NCI-H1092 (cell line): ENCODE measurements at places on chromosomes 11 and 22.
A peak's percentile ranks its signal among the peaks of the same experiment; 100 is the strongest.

- DNase-seq: no peak
Measured at GRCh38 chr22:39205344-39206021, 39.3 kb downstream of the PDGFB start.

DNA sequence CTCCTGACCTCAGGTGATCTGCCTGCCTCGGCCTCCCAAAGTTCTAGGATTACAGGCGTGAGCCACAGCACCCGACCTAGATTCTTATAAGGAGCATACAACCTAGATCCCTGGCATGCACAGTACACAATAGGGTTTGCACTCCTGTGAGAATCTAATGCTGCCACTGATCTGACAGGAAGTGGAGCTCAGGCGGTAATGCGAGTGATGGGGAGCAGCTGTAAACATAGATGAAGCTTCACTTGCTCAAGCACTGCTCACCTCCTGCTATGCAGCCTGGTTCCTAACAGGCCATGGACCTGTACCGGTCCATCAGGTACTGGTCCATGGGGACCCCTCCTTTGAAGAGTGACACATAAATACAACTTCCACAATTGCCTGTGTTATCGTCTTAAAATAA, 44.8 kb upstream of the EIF3M start:
- no peak for DNase-seq

DNA sequence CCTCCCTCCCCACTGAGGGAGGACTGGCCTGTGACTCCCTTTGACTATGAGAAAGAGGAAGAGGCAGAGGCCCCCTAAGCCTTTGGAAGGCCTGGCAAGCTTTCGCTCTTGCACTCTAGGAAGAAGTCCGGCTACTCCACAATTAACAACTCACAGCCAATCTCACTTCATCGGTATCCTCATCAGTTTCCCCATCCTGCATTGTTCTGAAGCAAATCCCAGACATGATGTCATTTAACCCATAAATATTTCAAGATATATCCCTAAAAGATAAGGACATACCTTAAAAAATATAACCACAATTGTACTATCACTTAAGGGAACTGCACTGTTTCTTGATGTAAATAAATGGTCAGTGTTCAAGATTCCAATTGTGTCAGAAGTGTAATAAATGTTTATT, 63.1 kb downstream of the CWC15 start:
- no peak for DNase-seq

GRCh38 chr11:37503411-37504059, 905.5 kb upstream of the RAG2 start:
- DNase-seq: no peak

DNA sequence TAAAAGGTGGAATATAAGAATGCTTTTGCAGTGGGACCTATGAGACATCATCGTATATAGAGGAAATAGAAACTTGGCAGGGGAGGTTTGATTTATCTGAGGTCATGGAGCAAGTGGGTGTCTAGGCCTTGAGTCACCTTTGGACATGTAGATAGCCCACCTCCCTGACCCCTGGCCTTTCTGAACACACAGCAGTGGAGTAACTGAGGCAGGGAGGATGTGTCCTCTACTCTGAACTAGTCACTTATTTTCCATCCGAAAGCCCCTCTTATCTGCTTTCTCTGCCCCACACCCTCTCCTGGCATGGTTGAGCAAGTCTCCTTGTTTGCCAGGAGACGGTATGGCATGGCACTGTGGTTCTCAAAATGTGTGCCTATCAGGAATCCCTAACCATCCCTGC, 7.9 kb downstream of the CD82 start:
- DNase-seq: no peak

- DNase-seq: no peak
Measured at GRCh38 chr11:132719684-132720083, 812.6 kb downstream of the OPCML start.

- DNase-seq: peak; percentile 96
Measured at GRCh38 chr11:71140206-71140919, 112.0 kb downstream of the SHANK2 start.

- no peak for DNase-seq
Measured at GRCh38 chr11:112637076-112637475, 324.1 kb upstream of the NCAM1 start.

DNA sequence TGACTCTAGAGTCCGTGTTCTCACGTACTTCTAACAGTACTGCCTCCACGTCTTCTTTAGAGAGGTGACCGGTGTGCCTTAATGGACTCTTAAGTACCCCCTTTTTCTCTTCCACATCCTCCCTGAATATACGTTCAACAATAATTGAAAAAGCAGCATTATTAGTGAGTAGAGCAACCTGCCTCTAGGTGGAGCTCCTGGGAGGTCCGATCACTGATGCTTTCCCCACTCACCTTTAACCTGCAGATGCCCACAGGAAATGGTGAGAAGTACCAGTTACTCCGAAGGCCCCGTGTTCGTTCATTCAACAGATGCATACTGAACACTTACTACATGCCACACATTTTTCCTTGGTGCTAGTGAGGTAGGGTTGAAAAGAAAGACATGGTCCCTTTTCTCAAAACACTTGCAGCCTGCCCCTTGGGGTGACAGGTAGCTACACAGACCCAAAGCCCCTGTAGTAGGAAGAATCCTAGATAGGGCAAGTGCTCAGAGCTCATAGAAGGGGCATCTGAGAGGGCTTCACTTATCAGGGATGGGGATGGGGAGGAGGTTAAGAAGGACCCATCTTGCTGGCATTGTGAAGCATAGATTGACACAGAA, 72.7 kb downstream of the FEZ1 start:
- DNase-seq: no peak

DNA sequence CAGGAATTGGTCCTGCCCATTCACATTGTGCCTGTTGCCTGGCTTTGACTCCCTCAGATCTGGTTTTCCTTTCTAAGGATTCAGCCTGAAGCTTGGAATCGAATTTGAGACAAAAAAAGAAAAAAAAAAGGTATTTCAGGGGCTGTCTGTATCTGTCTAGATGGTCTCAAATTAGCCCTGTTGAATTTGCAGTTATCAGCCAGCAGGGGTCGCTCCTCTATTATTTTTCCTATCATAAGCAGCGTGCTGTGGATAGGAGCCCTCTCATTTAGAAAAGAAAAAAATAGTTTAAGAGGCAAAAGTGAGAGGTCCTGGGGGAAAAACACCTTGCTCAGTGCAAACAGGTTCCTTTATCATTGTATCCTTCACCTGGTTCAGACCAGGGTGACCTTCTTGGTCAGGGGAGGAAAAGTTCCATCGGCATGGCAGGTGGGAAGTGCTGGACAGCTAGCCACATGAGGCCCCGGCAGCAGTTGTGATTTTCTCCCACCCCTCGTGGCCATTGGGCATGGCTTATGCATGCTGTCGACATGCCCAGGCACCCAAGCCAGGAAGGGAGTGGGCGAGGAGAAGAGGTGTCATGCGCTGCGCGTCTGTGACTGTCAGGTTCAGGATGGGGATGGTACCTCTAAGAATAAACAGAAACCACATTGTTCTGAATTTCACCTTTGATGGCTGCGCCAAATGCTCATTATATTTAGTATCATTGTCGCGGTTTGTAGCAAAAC, 13.1 kb downstream of the OR5AK2 start:
- no peak for DNase-seq

DNA sequence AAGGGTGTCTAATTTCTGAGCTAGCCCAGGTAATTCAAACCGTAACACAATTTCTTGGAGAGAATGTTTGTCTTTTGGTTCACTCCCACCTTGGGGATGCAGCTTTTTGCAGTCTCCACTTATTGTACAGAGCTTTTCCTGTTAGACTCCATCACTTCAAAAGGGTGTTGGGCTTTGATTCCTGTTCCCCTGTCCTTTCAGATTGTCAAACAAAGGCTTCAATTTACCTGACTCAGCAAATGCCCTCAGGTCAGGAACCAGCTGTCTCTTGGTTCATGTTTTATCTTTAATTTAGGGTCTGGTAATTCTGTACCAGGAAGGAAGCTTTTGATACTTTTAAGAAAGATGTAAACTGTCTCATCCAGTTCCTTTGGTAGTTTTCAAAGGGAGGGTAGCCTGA, 880.6 kb downstream of the NTM start:
- DNase-seq: no peak

GRCh38 chr11:111659201-111660115, 57.2 kb downstream of the SIK2 start:
- no peak for DNase-seq

DNA sequence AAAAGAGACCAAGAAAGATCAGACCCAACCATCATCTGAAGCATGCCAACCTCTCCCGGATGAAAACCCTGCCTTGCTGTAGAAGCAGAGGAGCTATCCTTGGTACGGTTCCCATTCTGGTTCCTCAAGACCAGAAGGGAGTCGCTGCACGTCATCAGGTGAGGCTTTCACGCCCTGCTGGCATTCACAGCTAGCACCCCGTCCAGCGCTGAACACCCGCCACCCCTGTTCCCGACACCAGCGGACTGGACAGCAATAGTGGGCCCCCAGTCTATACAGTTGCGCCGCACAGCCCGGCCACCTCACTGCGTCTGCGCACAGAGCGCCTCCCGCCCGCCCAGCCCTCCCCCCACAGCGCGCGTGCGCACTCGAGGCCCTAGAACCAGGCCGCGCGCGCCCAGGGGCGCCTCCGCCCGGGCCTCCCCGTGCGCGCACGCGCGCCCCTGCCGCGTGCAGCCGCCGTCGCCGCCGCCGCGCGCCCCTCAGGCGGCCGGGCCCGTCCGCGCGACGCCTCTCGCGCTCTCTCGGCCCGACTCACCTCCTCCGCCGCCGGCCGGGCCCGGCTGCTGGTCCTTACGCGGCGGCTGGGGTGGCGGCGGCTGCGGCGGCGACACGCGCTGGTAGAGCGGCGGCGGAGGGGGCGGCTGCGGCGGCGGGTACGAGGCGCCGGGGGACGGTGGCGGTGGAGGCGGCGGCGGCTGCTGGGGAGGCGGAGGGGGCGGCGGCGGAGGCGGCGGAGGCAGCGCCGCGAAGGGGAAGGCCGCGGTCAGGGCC, 706 bp downstream of the SF1 start:
- peak; percentile 85 for DNase-seq

GRCh38 chr11:3069425-3069824, 12.2 kb upstream of the CARS1 start:
- DNase-seq: no peak

DNA sequence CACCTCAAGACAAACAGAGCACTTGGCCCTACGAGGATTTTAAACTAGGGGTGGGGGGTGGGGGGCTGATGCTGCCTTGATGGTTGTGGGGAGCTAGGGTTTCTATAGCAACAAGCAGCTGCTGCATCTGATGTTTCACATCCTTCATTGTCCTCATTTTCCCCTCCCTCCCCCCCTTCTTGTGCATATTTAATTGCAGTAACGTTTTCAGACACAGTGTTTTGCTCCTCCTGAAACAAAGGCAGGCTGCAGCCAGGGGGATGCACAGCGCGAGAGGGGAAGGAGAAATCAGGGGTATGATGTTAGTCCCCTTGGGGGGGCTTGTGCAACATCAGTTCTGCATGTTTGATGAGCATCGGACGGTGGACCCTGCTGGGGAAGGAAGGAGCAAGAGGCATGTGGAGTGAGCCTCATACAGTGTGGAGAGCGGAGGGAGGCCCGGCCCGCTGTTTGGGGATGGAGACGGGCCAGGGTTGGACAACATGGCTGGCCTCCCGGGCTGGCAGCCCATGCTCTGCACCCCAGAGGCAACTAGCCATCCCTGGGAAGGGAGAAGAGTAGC, 208.3 kb downstream of the CEP164 start:
- DNase-seq: peak; percentile 39

GRCh38 chr11:8025123-8025522, 38.0 kb downstream of the EIF3F start:
- no peak for DNase-seq

DNA sequence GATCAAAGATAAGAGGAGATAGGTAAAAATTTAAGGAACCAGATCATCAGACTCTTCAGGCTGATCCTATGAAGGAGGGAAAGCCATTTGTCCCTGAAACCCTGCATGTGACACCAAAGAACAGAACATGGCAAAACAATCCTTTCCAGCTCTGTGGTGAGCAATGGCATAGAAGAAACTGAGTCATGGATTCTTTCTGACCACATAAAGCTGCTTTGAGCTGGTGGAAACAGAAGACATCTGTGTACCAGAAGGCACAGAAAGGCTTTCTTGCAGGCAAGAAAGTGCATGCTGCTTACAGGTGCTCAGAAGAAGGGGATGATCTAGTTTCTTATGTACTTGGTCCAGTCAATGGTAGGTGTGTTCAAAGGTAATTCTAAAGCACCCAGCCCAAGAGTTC, 45.0 kb upstream of the APOA1 start:
- no peak for DNase-seq

DNA sequence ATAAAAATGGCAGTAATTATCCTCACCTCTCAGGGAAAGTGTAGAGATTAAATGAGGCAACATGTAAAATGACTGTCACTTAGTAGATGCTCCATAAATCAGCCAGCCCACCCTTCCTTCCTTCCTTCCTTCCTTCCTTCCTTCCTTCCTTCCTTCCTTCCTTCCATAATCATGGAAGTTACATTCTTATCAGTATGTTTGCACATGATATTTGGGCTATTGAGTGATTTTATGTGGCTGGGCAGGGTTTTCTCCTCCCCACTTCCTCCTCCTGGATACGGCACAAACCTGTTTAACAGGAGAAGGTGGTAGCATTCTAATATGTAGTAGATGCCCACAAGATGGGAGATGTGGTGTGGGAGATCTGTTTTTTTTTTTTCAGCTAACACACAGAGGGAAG, 11.9 kb downstream of the LYVE1 start:
- no peak for DNase-seq

DNA sequence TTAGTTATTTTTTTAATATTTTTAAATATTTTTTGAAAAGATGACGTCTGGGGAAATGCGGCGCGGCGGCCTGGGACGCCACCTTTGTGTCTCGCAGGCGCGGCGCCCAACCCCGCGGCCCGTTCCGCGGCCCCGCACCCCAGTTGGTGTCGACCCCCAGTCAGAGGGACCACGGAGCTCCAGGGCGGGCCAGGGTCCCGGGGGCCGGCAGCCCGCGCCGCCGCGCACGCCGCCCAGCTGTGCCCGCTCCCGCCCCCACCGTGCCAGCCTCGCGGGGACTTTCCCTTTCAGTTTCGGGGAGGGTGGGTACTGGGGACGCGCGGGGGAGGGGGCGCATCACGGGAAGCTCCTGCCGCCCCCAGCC, 1.6 kb downstream of the CCND1 start:
- no peak for DNase-seq

- DNase-seq: peak; percentile 52
Measured at GRCh38 chr11:31809857-31810778, 1.0 kb downstream of the PAX6 start.

DNA sequence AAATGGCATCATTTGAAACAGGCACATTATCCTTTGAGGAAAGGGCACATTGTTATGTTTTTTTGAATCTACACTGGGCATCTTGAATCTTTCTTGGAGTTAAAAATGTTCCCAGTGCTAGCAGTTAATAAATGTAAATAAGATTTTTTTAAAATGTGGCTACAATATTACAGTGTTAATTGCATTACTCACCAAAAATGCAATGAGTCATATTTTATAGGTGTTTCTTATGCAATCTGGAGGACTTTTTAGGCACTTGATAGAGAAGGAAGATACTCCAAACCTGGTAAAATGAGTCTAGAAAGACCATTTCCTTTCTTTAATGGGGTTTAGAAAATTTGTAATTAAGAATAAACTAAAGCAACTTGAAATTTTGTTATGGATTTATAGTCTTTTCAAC, 238.0 kb downstream of the METTL15 start:
- DNase-seq: no peak

- no peak for DNase-seq
Measured at GRCh38 chr11:46808799-46809431, 37.2 kb downstream of the CKAP5 start.
